ENCODE measurements at places on chromosomes 5 and 9.

DNA sequence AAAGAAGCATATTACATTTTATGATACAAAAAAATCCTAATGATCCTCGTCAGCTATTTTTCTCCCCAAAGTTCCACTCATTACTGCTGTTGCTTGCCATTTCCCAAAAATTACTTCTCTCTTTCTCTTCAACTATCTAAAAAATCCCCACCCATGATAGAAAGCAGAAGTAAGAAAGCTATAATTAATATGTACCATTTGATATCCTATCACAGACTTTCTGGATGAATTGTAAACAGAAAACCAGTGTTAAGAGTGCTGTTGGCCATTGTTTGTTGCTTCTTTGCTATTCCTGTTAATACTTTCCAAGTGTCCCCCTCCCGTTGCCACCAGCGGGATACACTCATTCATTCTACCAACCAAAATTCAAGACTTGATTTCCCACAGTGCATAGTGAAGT lies 136.3 kb upstream of the SMARCA2 start:
- no peak for DNase-seq

GRCh38 chr5:141805874-141806595 lies 72.2 kb downstream of the PCDH1 start:
- DNase-seq = no peak

DNA sequence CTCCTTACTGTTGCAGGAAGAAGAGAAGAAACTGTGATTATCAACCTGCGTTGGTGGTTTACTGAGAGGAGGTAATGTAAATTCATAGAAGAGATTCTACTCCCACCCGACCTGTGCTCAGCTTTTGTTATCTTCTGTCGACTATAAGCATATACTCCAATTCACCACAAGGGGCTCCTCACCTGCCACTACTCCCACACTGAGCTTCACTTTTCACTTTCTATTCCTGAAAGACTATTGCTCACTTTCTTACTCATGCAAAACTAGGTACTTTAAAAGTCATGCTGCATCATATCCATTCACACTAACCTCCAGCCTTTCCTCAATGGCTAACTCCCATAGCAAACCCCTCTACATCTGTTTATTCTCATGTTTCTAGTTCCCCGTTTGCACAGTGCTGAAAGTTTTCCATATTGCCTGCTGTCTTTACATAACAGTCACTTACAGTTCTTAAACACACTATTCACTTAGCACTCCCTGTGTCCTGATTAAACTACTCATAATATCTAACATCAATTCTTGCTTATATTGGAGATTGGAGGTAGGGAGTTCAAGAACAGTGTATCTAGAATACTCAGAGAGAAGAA lies 1062.6 kb downstream of the NR2F1-AS1 start:
- DNase-seq = no peak

DNA sequence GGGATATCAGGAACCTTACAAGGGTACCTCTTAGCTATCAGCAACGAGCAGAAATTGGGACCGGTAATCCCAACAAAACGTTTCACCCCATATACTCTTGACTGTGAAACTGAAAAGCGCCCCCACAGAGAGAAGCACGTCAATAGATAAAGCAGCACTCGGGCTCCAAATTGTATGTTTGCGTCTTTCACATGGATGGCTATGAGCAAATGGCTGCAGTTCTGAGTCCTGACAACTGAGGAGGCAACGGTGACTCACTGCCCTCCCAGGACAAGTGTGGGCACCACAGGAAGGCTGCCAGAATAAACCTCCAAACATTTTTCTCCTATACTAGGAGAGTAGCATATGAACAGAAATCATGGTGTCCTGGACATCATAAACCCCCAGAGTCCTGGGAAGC lies 36.6 kb downstream of the SEMA4D start:
- peak; percentile 13 for DNase-seq

- no peak for DNase-seq
Measured at GRCh38 chr5:140024928-140025327, 18.2 kb downstream of the NRG2 start.

DNA sequence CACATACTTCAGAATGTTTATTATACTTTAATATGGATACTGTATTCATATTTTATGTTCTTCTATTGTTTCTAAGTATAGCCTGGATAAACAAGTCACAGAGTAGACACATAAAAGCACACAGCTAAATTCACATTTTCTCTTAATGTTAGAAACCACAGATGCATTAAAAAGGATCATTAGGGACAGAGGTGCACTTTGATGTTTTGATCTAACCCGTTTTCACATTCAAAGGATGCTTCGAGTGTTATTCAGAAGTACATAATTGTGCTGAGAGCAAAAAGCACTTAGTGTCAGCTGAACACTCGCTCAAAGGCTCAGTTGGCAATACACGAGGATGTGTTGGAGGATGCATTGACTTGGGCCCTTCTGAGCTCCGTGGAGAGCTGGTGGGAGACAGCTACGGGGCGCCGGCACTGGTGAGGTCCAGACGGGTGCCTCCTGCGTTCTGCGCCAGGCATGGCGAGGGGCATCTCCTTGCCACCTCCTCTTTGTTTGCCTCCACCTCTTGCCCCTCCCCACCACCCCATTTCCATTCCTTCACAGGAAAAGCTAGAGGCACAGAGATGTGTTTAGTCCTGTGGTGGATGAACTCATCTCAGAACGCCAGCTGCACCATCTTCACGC lies 35.5 kb downstream of the MED10 start:
- DNase-seq = no peak

DNA sequence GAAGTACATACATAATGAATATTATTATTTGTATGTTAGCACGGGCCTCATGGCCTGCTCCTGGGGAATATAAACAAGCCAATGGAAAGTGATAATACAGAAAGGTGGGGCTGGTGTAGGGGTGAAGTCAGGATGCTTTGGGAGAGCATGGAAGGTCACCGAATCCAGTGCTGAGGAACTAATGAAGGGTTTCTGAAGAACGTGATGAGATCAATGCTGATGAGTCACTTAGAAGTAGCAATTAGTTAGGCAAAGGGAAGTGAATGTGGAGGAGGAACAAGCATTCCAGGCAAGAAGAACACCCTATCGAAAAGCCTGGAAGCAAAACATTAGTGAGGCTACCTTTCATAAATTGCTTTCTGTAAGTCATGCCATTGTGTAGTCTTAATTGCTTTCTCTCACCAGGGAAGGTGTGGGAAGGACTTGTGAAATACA lies 2.1 kb downstream of the ANXA1 start:
- no peak for DNase-seq

DNA sequence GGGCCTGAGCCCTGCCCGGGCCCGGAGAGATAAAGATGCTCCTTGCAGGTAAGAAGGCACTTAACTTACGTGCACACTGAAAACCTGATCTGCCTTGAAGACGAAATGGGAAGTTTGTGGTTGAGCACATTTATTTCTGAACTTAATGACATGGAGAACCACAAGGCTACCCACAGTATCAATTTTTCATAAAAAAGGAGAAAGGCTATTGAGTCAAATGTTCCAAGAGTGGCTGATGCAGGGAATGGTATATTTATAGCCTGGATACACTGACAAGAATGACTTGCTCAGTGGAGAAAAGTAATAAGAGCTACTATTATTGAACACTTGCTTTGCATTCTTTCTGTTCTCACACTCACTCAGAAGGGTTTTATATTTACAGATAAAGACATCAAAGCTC lies 419.3 kb downstream of the ACTL7B start:
- DNase-seq = no peak

DNA sequence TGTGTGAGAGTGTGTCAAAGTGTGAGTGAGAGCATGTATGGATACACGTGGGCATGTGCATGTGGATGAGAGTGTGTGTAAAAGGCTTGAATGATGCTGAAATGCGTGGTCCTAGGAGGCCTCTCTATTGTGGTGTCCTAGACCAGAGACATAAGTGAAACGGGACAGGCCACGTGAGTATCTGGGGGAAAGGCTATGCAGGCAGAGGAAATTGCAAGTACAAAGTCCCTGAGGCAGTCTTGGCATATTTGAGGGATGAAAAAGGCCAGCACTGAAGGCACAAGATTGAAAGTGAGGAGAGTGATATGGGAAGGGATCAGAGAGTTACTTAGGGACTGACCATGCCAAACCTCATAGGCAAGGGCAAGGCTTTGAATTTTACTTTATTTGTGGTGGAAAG lies 67.2 kb upstream of the CCDC152 start:
- DNase-seq = no peak

GRCh38 chr5:11573140-11573992 lies 330.9 kb downstream of the CTNND2 start:
- DNase-seq = no peak

DNA sequence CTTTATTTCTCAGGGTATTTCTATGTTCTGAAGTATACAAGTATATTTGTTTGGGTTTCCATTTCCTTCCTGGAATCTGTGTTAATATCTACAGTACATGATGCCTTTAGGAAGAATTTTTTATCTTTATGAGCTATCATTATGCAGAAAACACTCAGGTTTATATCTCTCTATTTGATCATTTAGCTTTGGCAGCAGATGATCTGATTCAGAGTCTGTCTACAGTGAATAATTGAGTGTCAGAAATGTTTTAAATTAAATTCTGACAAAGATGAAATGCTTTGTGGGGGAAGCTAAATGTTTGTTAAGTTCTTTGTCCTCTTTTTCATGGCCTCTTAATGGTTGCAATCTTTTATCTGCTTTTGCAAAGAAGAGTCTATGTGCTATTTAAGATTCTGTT lies 2141.0 kb upstream of the ACO1 start:
- no peak for DNase-seq

- DNase-seq = no peak
Measured at GRCh38 chr9:97954550-97954989, 16.6 kb upstream of the HEMGN start.

- DNase-seq = no peak
Measured at GRCh38 chr5:78858364-78858763, 126.7 kb downstream of the ARSB start.

- DNase-seq = no peak
Measured at GRCh38 chr5:127519527-127519926, 2.1 kb downstream of the PRRC1 start.

- no peak for DNase-seq
Measured at GRCh38 chr9:110615498-110615897, 36.0 kb upstream of the SVEP1 start.

DNA sequence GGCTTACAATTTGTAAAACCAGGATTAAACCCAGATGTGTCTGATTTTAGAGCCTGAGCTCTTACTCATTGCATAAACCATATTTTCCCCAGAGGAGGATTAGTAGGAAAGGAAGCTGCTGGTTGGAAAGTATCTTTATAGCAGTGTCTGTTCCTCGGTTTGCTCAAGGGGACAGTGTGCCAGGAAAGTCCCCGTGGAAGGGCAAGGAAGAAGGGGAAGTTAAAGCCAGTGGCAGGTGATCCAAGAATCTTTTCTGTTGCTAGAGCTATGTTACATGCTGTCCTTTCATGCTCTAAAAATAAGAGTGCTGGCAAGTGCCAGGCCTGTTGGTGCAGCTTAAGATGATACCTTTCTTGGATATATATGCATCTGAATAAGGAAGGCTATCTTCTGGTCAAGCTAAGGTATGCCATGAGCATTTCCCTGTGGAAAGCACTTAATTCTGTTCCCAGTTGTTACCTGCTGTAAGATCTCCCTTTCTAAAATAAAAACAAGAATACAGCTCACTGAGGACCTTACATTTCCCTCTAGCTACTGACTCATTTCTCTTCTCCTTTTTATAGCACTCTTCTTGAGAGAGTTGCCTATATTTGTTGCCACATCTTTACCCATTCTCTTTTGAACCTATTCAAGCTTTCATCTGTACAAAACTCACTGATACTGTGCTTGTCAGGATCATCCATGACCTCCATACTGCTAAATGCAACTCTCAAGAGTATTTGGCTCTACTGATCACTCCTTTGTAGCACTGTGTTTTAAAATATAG lies 8.0 kb downstream of the PDCD1LG2 start:
- DNase-seq = no peak

- DNase-seq = no peak
Measured at GRCh38 chr9:73573235-73573634, 421.6 kb downstream of the ANXA1 start.

DNA sequence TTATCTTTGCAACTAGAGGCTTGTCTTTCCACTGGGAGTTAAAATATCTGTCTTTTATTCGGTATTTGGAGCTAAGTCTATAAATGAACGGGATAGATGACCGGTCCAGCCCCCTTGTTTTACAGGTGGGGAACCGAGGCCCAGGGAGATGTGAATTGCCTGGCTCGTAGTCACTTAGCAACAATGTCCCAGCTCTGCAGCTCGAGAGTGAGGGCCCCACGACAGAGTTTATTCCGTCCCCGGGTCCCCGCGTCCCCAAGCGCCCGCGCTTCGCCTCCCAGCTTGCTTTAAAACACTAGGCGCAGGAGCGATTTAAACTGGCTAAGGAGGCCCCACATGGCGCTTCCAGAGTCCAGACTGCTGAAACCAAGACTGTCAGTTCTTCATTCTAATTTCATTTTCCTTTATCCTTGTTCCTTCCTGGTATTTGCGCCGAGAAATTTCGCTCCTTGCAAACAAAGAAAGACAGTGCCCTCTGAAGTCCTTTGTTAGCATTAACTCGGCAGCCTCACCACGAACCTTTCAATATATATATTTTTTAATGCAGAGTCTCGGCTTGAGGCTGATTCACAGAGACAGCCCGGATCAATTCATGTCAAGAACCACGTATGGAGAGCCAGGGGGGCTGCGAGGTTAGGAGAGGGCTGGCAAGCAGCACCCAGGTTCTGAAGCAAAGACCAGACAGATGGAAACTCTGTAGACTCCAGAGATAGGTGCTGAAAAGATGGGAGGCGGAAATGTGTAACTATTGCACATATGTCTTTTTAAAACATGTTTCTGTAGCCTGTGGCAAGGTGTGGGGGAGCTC lies 1.4 kb upstream of the ENC1 start:
- peak; percentile 67 for DNase-seq

GRCh38 chr5:174608631-174609097 lies 115.7 kb upstream of the MSX2 start:
- no peak for DNase-seq

- DNase-seq = no peak
Measured at GRCh38 chr5:111229871-111230810, 6.0 kb downstream of the CAMK4 start.

- no peak for DNase-seq
Measured at GRCh38 chr5:73405691-73406090, 42.9 kb downstream of the FOXD1 start.

- DNase-seq = no peak
Measured at GRCh38 chr5:68070591-68071281, 144.8 kb upstream of the PIK3R1 start.

DNA sequence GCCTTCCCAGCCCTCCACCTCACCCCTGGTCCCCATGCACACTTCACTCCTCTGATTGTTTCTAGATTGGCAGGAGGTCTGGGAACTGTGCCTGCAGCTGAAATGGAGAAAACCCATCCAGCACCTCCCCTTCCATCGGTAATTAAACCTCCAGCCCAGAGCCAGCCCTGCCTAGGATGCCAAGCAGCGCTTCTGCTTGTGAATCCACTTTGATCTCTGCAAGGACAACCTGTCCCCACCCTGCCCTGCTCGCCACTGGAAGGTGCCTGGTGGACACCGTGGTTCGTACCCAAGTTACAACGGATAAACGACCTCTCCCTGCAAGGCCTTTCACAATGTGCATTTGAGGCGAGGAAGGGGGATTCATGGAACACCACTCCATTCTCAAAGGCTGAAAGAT lies 50.6 kb downstream of the IRX2 start:
- DNase-seq = no peak
